Stimulated activated CD4-positive, alpha-beta T cell treated with anti-CD3 and anti-CD28 coated beads, Interleukin-2, amount 100 ng/mL, for 48 hours (primary cell): ENCODE measurements at places on chromosomes 11 and 22.
A peak's percentile ranks its signal among the peaks of the same experiment; 100 is the strongest.

DNA sequence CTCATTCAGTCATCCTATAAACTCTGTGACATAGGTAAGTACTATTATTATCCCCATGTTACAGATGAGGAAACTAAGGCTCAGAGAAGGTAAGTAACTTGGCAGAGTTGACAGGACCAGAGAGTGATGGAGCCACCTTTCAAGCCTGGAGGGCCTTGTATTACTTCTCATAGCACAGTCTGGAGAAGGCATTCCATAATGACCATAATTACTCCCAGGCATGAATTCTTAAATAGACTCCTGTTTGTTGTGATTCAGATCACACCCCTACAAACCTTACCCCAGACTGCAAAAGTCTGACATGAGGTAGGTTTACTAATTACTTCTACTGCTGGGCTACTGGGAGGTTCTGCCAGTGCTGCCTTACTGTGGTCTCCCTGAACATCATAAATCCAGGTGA lies 77.0 kb downstream of the CD44 start:
- DNase-seq, result no peak

DNA sequence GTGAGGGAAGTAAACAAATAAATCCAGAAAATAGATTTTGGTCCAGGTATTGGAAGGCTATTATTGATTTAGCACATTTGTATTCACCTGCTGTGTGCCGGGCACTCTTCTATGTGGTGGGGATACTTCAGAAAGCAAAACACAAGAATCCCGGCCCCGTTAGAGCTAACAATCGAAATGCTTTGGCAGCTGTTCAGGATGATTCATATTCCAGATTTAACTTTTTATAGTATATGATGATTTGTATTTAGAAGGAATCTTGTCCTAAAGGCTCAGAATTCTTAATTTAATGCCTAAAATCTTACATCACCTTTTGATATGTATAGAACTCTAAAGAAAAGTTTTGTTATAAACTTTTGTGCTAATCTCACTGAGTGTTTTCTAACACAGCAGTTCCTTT lies 28.0 kb downstream of the ZC3H12C start:
- no peak for DNase-seq

DNA sequence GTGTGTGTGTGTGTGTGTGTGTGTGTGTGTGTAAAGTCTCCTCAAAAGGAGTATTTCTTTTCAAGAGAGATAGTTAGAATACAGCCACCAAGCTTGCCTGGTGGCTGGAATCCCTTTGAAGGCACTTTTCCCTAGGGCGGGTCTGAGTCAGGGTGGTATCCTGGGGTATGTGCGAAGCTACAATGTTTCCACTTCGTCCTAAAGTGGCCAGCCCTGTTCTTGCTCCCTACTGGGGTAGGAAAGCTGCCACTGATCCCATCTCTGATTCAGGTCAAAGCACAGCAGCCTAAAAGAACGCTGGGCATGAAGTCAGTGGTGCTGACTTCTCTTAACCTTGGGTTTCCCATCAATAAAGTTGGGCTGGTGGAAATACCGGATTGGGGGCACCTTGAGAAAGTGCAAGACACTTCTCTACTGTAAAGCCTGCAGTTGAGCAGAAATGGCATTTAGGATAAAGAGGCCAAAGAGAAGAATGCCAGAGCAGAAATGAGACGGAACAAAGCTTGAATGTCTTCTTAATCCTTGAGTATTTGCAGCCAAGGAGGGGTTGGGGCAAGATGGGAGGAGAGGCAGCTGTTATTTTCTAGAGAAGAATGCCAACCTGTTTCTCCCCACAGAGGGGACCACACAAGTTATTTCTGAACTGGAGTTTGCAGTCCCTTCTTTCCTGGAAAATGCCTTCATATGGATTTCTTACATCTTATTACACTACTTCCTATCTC lies 35.3 kb downstream of the ZNRF3 start:
- DNase-seq, result no peak

DNA sequence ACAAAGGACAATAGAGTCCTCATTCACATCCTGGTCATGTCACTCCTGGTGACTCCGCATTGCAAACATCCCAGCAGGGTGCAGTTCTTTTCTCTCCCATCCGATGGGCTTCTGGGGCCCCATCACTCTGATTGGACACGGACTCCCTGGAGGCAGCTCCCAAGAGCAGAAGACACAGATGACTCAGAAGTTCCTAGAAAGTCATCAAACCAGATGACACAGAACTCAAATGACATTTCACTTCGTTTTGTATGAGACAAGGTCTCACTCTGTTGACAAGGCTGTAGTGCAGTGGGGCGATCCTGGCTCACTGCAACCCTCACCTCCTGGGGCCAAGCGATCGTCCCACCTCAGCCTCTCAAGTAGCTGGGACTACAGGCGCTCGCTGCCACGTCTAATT lies 33.2 kb downstream of the ZNF195 start:
- DNase-seq, result no peak

- DNase-seq, result no peak
These were observed 26.5 kb downstream of the ABTB2 start for GRCh38 chr11:34331329-34331728.

- DNase-seq, result no peak
These were observed 30.2 kb upstream of the SYN3 start for GRCh38 chr22:33088418-33088817.

DNA sequence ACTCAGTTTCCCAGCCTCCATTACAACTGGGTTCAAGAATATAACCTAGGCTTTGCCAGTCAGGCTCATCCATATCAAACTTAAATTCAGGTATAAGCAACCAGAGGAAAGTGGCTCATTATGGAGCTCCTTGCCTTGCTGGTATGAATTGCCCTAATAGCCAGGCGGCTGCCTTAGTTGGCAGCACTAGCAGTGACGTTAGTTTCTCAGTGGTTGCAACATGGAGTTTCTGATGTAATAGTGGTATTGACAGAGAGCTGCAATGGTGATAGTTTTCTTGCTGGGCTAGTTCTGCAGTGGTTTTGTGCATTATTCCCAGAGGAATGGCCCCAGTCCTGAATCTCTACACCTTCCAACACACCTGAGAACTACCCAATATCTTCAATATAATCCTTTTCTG lies 3.8 kb upstream of the TMEM123 start:
- DNase-seq, result no peak

DNA sequence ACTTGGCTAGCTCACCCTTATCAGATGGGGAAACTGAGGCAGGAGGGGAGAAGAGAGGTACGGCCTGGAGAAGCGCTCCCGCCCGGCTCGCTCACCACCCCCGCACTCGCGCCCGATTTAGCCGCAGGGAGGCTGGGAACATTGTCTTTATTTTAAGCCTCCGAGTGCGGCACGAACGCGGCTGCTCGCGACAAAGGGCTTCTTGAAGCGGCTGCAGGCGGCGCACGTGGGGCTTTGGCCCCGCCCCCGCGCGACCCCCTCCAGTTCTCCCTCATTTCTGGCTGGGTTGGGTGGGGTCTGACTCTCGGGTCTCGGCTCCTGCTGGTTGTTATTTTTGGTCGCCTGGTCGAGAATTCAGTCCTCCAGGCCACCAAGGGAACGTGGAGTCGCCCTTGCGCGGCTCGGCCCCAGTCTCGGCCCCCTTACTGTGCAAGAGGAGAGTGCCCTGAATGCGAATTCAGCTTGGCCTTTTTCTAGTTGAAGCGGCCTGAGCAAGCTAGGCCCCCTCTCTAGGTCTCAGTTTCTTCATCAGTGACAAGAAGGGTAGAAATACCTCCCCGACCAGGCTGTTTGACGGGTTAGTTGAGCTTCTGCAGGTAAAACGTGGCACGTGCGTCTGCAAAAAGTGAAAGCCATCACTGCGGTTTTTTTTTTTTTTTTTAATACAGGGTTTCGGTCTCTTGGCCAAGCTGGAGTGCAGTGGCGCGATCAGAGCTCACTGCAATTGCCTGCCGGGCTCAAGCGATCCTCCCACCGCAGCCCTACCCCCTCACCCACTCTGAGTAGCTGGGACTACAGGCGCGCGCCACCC lies 2.6 kb upstream of the CHRM1 start:
- DNase-seq, result no peak

GRCh38 chr11:9859554-9860305 lies 195.9 kb downstream of the SWAP70 start:
- no peak for DNase-seq

DNA sequence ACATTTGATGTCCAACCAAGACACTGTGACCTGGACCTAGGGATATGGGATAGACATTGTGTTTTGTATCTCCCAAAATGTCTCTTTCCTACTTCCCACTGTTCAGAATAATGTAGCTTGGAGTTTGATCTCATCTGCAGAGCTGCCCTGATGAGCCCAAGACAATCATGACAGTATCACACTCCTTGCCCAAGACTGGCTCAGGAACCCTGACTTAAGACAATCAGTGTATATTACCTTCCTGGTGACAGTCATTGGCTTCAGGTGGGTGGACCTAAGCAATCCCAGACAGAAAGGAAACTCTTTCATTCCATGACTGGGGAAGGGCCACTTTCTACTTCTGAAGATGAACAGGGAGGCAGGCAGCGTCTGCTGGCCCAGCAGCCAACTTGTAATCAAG lies 14.3 kb upstream of the RTN4RL2 start:
- DNase-seq, result no peak

DNA sequence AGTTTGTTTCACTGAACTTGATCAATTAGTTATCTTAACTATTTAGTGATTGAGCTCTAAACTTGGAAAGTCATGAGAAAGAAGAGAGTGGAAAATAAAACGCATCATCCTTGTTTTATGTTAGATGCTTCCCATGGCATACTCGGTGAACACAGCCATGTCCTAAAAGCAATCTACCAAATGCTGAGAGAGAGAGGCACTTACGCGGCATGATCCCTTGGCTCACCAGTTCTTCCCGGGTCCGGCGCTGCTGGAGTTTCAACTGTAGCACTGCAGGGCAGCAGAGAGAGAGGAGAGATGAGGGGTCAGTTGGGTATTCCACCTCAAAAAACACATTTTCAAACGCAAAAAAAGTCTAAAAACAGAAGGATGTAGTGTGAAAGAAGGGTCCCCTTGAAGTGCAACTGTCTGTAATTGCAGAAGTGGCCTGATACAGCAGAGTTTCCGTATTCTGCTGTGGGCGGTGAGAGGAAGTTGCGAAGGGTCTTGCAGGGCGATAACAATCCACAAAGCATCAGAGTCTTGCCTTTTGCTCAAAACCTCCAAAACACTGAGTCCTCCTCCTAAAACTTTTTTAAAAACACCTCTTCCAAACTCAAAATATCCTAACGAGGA lies 92.7 kb downstream of the SGSM3 start:
- DNase-seq, result peak; percentile 26

DNA sequence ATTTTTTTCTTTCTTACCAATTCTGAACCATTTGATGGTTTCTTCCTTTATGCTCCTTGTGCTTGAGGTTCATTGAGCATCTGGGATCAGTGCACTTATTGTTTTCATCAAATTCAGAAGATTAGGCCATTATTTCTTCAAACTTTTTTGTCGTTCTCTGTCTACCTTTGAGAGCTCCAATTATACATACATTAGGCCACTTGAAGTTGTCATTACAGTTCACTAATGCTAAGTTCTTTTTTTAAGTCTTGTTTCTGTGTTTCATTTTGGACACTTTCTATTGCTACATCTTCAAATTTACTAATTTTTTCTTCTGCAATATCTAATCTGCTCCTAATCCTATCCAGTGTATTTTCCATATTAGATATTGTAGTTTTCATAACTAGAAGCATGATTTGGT lies 40.8 kb downstream of the CDPF1 start:
- no peak for DNase-seq

- no peak for DNase-seq
These were observed 315.8 kb downstream of the CTTN start for GRCh38 chr11:70713988-70714665.

- no peak for DNase-seq
These were observed 19.4 kb downstream of the OR2AT4 start for GRCh38 chr11:75077316-75077715.

GRCh38 chr22:40757071-40757470 lies 62.1 kb downstream of the SLC25A17 start:
- no peak for DNase-seq

DNA sequence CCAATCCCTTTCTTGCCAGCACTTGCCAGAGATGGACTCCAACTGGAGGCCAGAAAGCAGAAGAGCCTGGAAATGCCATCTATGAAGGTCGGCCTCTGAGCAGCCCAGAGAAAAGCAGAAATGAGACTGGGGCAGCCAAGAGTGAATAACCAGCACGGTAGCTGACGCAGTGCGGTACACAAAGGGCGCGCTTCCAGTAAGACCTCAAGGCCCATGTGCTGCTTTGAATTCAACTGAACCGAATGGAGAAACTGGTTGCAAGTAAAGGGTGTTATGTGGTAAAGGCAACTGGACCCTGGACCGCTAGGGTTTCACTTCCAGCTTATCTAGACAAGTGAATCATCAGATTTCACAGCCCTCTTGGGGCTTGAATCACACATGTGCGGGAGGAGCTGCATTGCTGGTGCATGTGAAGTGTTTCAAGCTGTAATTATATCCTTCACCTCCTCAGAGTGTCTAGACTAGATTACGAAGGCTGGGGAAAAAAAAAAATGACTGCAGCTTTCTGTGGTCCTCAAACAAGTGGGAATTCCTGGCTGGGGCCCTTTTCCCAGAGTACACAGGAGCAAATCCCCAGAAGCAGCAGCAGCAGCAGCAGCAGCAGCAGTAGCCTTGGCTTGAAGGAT lies 128.9 kb downstream of the CCDC34 start:
- no peak for DNase-seq

DNA sequence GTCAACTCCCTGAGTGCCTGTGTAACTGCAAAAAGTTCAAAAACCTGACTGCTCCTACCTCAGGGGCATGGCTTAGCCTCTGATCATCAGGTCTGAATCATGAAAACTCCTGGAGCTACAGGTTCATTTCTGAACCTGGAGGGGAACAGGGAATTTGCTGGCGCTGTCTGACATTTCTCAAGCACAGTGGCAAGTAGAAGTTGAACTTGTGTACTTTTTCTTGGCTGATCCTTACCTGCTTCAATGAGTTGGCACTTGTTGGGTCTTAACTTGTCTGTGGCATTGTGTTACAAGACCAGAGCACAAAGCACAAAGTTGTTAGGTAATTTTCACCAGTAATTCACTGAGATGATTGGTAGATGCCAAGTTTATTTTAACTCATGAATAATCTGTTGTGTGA lies 3.3 kb downstream of the TMEM109 start:
- no peak for DNase-seq

- no peak for DNase-seq
These were observed 554.2 kb downstream of the NTM start for GRCh38 chr11:131924457-131925201.

DNA sequence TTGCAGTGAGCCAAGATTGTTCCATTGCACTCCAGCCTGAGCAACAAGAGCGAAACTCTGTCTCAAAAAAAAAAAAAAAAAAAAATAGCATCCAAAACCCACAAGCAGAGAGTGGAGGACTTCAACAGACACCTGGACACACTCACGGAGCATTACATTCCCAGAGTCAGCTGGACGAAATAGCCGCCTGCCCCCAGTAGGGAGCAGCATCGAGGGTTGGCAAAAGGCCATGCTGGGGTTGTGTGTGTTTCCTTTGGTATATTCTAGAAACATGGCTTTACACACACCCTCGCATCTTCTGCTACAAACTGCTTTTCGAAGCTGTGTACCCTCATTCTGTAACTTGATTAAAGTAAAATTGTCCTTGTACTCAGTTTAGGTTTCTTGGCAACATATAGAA lies 5.3 kb downstream of the ADA2 start:
- DNase-seq, result peak; percentile 45

GRCh38 chr22:43226377-43227238 lies 39.7 kb upstream of the TTLL12 start:
- no peak for DNase-seq

GRCh38 chr11:83523676-83524075 lies 237.5 kb upstream of the CCDC90B start:
- DNase-seq, result no peak
